ENCODE measurements at places on chromosomes 2 and 18.
A peak's percentile ranks its signal among the peaks of the same experiment; 100 is the strongest.

GRCh38 chr2:60045456-60045855 lies 508.0 kb downstream of the BCL11A start:
- no peak for DNase-seq

DNA sequence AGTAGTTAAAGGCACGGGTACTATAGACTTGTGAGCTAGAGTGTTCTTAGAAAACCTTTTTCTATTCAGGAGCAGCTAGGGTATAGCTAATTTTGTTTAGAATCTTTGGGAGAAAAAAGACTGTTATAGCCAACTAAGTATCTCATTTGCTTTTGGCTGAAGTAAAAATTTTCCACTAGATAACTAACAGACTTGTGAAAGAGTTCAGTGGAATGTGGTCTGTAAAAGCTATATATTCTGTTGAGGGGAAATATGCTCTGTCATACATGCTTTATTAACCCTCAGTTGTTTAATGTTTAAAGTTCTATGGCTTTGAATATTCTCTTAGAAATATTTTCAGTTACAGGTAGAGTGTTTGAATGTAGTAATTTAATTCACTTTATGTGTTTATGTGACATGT lies 49.7 kb downstream of the RIF1 start:
- DNase-seq, result no peak

DNA sequence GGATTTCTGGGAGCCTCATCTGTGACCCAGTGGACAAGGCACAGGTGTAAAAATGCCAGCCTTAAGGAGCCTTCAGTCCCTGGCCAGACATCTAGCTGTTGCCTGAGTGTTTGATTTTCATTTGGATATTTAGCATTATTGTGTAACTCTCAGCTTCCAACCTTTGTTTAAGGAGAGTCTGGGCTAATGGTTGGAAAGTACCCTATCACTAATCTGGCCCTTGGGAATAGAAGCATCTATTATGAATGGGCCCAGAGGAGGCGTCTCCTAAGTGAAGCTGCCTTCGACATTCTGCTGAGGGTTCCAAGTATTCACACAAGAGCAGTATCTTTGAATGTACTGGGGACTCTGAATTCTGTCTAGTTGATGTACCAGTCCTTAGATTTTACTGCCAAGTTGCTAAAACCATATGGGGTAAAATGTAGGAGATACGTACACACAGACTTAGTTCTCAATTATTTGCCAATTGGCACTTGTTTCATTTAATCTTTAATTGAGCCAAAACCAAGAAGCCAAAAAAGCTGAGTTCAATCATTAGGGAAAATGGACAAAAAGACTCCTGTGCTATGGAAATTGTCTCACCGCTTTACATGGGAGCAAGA lies 7.2 kb upstream of the ANKRD29 start:
- no peak for DNase-seq

DNA sequence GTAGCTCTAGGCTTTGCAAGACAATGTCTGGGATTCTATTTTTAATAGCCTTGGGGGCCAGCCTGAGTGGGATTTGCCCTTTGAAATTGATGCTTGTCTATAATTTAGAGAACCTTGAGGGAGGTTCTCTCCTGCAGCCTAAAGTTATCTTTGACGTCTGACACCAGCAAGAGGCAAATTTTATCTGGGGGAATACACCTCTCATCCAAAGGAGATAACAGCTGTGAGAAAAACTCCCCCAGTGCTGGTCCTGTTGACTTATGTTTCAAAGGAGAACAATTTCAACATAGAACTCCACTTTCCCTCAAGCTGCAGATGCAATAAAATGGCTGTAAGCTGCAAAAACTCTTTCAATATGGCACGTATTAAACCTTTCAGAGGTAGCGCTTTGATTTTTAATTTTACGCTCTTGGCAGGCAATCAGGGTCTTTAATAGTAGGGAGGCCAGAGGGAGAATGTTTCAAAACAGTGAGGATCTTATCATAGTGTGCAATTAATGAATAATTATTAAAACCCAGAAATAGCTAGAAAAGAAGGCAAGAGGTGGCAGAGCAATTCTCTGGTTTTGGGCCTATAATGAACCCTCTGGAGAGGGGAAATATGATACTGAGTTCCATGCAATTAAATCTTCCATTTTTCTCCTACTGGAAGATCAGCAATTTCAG lies 62.4 kb downstream of the LYPD1 start:
- DNase-seq, result no peak

DNA sequence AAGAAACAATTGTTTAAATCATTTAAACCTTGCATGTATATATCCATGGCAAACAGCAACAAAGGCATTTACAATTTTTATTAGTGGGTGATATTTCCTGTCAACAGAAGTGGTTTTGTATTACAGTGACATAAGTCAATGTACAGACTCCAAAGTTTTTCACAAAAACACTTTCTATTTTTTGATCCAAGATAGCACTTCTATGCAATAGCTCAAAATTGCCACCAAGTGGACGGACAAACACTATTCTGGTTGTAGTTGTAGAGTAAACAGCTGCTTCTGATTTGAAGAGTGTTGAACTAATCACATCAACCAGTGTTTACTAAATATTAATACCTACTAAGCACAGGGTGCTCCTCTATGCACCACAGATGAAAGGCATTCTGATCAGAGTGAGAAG lies 421.4 kb downstream of the NCKAP5 start:
- no peak for DNase-seq

DNA sequence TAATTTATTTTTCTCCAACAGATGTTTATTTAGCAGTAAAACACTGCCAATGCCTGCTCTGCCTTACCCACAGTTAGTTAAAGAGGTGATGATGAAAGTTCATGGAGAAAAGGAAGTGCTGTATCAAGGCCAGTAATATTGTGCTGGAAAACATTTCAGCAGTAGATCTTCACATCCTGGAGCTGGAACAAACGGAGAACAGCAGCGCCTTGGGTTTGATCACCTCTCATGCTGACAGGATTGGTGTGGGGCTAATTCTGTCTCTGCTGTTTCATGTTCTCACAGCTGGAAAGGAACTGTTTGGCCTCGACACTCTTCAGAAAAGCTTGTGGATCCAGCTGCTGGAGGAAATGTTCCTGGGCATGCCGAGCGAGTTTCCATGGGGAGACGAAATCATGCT lies 61.5 kb upstream of the RPE start:
- no peak for DNase-seq

DNA sequence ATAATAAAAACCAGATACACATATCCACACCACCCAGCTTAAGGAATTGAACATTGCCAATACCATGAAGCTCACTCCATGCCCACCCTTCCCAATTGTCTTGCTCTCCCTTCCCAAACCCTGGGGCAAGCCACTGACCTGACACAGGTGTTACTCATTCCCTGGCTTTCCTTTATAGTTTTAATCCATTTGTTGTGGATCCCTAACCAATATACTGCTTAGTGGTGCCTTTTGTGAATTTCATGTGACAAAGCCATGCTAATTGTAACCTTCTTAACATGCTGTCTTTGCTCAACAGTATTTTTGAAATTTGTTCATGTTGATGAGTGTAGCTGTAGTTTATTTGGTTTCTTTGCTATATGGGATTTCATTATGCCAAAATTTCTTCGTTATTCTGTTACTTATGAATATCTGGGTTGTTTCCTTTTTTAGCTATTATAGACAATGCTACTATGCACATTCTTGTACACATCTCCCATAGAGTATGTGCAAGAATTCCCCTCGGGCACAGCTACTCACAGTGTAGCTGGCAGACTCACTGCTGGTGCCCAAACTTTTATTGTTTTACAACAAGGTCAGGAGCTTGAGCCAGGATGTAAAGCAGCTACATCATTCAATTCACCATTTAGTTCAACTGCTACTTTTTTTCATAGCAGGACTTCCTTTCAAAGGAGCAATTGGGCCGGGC lies 90.8 kb upstream of the ATL2 start:
- no peak for DNase-seq

DNA sequence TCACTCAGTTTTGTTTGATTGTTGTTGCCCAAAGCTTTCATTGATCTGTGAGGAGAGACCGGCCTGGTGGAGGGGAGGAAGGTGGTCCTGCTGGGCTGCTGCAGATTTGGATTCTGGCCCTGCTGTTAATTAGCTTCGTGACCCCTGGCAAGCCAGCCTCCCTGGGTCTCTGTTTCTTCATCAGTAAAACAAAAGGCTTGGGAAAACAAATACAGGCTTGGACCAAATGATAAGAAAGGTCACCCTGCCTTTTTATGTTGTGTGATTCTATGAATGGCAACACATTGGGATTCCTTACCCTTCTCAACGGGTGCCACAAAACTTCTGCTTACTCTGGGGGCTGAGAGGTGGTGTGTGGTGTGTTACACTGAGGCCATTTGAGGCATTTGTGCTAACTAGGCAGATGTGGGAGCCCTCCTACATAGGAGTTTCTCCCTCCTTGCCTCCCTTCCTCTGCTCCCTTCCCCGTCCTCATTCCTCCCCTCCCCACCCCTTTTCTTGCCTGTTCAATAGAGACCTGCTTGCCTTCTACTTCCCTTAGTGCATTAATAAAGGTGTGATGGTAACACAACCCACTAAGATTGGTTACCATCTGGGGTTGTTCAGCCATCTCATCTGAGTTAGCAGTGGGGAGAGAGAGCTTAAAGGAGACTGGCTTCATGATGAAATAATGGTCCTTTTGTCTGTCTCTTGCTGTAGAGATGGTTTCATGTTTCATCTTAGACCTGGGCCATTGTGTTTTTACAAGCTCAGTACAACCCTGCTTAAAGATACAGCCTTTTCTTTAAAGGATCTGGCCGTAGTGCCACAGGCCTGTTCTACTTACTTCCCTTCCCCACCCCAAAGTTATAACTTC lies 96.2 kb downstream of the TANC1 start:
- DNase-seq, result no peak

DNA sequence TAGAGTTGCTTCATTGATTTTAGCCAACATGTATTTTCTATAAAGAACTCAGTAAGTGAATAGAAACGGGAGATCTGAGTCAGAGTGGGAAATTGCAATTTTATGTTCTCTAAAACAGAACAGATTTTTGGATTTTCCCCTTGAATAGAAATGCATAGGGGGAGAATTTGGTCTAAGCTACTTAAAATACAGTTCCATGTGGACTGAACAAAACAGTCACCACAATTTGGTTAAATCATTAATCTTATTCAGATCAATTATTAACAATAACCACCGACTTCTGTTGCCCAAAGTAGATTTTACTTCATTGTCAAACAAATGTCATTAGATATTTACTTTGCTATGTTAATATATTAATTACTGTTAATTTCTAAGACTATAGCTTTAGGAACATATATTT lies 107.7 kb downstream of the SCG2 start:
- DNase-seq, result no peak

DNA sequence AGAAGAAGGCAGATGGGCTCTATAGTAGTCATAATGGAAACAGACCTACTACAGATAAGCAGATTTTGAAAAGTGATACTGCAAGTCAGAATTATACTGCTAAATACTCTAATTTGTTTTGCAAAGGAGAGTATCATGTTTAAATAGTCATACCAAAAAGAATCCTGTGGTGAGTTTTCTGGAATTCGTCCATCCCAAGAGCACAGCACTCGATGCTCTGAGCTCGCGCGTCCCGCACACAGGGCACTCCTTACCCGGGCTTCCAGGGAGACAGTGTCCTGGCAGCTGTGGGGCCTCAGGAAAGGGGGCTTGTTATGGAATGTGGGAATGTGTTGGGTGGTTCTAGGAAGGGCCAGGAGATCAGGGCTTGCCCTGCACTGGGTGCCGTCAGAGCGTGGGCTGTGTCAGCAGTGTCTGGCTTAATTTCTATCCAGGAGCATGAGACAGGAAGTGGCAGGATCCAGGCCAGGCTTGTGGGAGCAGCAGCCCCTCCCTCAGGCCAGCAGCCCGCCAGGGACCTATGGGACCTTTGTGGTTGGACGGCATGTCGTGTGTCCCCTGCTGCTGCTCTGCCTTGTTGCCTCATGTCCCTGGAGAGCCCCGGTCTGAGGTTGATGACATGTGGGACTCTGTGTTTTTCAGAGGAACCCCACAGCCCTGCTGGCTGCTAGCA lies 193.2 kb upstream of the TPO start:
- no peak for DNase-seq

- DNase-seq, result no peak
Observed at GRCh38 chr2:239599299-239599698, 198.5 kb upstream of the HDAC4 start.

DNA sequence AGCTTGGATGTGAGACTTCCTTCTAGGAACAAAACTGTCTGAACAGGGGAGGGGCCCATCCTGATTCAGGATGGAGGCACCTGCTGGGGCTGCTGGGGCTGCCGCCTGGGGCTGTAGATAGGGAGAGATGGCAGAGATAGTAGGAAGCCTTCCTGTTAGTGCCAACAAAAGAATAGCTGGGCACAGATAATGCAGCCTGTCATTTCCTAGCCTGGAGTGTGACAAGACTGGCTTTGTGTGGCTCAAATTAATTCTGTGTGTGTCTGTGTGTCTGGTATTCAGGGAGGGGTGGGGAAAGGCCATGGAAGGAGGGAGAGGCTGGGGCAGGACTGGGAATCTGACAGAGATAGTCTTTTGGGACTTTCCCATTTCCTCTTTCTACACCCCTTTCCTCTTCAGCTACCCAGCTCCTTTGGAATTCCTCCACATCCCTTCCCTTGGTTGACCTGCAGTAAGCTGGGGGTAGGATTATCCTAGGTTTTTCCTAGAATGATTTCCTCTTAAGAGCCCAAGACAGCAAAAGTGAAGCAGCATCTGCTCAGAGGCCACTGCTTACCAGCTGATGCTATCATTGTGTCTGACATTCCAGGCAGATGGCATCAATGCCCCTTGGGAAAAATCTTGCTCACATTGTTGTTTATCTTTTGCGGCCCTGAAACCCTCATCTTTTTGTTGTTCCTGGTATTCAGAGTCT lies 144.9 kb upstream of the LHCGR start:
- no peak for DNase-seq

- DNase-seq, result no peak
Observed at GRCh38 chr2:8303322-8303832, 378.5 kb upstream of the ID2 start.

DNA sequence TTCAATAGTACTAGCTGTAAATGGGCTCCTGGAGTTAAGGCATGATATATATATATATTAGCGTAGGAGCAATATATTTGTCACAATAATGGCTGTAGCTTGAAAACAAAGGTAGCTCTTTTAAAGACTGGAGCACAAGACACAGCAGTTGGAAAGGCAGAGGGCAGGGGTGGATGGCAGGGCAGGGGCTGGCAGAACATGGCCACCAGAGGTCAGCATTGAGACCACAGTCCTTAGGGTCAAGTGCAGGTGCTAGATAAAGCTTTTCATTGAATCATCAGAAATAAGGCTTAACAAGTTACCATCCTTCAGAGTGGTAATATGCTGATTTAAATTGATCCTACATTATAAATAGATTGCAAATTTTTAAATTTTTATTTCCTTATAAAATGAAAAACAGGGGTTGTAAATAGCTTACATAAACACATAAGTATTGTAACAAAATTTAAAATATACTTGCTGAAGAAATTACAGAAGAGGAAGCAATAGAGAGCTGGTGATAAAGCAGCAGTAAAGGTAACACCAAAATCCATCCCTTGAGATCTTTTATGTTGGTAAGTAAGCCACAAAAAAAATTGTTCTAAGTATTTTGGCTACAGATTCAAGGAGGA lies 161.2 kb upstream of the PIEZO2 start:
- peak; percentile 20 for DNase-seq

GRCh38 chr2:174031226-174031625 lies 66.1 kb upstream of the SP3 start:
- DNase-seq, result no peak

- DNase-seq, result no peak
Observed at GRCh38 chr18:57660961-57661360, 39.3 kb upstream of the NARS1 start.

GRCh38 chr2:56587456-56587855 lies 403.7 kb downstream of the CCDC85A start:
- DNase-seq, result no peak

- DNase-seq, result no peak
Observed at GRCh38 chr2:219798430-219798829, 171.0 kb downstream of the SLC4A3 start.
